ENCODE measurements at places on chromosomes 16 and 17.
A peak's percentile ranks its signal among the peaks of the same experiment; 100 is the strongest.

GRCh38 chr17:5870231-5870953 lies 199.8 kb upstream of the WSCD1 start:
- no peak for DNase-seq

DNA sequence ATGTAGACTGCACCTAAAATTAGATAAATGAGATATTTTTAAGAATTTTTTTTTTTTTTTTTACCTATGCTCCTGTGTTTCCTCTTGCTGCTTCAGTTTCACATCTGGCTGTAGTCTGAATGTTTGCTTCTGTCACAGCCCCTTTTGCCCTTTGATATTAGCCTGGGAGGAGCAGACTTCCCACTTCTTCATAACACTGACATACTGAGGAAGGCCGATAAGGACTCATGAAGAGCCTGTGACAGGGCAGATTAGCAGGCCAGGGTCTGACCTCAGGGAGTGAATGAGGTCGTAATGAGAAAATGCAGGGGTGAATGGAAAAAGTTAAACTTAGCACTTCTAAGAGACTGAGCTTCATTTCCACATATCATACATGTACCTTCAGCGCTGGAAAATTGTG lies at the start of gene SLFN14:
Gene SLFN14 (minus strand): TSS at position 117 of the 400 bp plus-strand sequence. CDS start 2,757 bp downstream, outside the sequence.
- DNase-seq = no peak

GRCh38 chr17:1491443-1492248 lies 840 bp downstream of the MYO1C start:
- no peak for DNase-seq

DNA sequence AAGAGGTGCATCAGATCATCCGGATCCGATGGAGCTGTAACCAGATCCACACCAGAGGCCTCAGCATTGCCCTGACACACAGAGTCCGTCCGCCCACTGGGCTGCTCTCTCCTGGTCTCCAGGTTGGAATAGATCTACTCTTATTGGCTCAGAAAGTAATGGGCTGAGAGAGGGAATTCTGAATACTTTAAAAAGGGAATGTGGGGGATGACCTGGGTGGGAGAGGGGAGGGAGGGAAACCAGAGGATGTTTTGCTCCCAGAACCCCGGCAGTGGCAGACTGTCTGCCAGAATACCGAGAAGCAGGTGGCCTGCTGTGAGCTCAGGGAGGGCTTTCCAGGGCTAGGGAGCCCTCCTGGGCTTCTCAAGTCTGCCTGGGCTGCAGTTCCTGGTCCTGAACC lies 126.5 kb downstream of the ENGASE start:
- DNase-seq = no peak

DNA sequence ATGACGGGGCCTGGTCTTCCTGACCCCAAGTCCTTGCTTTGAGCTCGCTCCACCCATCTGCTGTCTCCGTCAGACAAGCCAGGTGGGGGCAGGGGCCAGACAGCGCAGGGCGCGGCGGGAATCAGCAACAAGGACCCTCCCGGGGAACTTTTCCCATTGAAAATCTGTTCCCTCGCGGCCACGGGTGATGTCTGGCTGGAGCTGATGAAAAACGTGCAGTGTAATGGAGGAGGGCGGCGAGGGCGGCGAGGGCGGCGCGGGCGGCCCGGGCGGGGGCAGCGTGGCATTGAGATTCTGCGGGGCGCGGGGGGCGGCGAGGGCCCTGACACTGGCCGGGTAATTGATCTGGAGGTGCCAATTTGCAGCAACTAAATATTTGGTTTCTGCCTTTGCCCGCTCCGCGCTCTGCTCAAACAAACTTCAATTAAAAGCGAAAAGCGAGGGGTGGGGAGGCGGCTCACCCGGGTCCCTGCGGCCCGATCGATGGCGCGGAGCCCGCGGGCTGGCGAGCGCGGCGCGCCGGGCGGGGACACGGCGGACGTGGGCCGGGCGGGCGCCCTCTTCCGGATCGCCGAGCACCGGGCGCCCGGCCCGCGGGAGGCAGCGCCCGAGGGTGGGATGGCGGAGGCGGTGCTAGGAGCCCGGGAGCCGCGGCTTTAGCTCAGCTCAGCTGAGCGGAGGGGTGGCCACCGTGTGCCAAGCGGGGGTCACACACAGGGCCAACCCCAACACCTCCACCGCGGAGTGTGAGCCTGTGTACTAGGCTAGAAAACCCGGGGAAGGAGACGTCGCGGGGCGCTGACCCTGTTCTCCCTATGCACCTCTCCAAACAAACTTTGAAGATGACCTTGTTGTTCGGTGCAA lies 32.4 kb downstream of the DCAKD start:
- DNase-seq = peak; percentile 16

DNA sequence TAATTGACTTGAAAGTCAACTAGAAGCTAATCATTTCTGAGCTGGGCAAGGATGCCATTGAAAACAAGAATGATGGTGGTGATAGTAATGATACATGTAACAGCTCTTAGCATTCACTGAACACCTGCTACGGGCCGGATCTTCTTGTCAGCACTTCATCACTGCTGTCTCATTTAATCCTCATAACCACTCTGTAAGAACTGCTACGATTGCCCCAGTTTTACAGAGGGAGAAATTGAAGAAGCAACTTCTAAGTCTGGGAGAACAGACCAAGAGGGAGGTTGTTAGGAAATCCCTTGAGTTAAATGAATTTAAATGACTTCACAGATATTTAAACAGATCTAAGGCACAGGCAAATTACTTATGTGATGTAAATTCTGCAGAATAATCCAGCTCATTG lies 7.0 kb upstream of the GAN start:
- no peak for DNase-seq

- peak; percentile 87 for DNase-seq
These were observed 9.7 kb downstream of the KDM6B start for GRCh38 chr17:7843536-7844291.

DNA sequence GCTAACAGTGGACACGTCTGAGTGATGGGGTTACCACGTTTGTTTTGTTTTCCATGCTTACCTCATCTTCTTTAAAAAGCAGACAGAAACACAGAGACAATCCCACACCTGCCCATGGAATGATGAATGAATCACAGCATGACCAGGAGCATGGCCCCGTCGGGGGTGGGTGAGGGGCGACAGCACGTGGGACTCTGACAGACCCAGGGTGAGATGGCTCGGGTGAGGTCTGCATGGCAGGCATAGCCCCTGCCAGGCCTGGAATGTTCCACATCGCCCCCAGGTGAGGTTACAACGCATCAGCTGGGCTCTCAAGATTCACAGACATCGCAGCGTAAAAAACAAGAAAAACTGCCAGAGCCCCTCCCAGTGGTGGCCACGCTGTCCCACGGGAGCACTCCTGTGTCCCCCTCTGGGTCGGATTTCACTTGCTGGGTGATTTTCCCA lies 18.1 kb downstream of the SLC7A5 start:
- no peak for DNase-seq

- DNase-seq = no peak
These were observed 59.9 kb downstream of the EPN2 start for GRCh38 chr17:19296786-19297778.

- no peak for DNase-seq
These were observed 104.6 kb downstream of the SEC14L1 start for GRCh38 chr17:77245162-77245926.

- no peak for DNase-seq
These were observed 4.2 kb downstream of the CCDC200 start for GRCh38 chr17:43224146-43224705.
